Stimulated activated CD4-positive, alpha-beta T cell treated with anti-CD3 and anti-CD28 coated beads, TNF-alpha, amount 100 ng/mL, for 48 hours (primary cell): ENCODE measurements at places on chromosomes 6 and 20.

DNA sequence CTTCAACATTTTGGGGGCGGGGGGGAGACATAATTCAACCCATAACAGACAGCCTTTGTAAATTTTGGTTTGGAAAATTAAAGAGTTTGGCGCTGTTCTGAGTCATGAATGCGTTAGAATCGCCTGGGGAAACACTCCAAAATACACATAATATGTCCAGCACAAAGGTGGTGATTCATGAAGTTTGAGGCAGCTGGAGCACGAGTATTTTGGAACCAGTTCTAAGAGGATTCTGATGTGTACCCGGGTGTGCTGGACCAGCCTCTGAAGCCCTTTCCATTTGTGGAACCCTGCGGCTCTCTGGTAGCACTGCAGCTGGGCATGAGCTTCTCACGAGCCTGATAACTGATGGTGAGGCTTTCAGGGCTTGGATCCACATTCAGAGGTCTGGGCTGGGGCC, 4.7 kb downstream of the GMPR start:
- no peak for DNase-seq

DNA sequence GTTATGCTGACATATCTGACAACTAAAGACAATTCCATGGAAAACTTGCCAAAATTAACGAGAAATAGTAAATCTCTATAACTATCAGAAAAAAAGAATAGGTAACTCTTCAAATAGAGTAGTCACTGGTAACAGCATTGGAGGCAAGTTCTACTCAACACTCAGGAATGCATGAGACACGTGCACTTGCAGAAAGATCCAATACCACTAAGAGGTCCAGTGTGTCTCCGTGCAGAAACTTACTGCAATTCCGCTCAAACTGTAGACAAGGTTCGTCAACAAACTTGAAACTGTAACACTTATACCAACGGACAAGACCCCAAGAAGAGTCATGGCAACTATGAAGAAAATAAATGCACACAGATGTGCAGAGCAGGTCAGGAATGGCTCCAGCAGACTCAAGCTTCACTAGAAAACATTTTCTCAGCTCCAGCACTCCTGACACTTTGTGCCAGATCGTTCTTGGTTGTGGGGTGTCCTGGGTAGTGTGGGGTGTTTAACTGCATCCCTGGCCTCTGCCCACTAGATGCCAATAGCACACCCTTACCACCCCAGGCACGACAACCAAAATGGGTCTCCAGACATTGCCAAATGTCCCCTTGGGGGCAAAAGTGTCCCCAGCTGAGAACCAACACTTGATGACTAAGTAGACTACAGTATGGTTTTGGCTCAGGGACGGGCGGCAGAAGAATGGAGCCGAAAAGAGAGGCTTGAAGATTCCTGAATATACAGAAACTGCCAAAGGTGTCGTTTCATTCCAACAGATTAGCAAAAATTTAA, 134.8 kb downstream of the DTNBP1 start:
- no peak for DNase-seq

DNA sequence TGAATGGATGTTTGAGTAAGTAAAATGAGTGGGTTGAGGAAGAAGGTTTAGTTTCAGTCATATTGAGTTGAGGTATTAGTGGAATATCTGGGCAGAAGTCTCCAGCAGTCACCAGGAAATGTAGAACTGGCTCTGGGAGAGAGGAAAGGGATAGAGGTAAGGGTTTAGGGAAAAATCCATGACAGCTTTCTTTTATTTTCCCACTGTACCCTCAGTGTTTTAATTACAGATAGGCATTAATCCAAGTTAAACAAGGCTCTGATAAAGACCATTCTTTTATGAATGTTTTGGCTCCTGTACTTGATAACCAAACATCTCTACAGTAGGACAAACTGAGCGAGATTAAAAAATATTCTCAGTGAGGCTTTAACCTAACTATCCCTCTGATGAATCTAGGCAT, 318.4 kb upstream of the SYNCRIP start:
- no peak for DNase-seq

DNA sequence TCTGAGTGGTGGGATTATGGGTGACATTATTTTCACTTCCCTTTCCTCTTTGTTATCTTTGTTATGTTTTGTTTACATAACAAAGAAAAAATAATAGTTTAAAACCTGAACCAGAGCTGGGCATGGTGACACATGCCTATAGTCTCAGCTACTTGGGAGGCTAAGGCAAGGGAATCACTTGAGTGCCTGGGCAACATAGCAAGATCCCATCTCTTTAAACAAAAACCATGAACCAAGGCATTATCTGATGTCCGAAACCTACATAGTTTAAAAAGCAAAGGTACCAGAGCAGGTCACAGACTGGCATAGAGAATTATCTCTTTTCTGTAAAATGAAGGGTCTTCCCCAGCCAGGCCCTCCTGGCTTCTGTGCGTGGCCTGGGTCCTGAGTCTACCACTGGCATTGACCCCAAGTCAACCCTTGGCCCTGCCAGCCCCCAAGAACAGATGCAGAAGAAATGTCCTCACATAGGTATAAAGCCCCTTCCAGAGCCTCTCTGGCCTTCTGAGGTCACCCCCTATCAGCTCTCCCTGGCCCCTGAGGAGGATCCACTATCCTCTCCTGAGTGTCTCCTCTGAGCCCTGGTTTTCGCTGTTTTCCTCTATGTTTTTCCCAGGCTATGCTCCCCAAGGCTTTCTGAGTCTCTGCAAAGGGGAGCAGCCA, 81.3 kb downstream of the TRERF1 start:
- no peak for DNase-seq

DNA sequence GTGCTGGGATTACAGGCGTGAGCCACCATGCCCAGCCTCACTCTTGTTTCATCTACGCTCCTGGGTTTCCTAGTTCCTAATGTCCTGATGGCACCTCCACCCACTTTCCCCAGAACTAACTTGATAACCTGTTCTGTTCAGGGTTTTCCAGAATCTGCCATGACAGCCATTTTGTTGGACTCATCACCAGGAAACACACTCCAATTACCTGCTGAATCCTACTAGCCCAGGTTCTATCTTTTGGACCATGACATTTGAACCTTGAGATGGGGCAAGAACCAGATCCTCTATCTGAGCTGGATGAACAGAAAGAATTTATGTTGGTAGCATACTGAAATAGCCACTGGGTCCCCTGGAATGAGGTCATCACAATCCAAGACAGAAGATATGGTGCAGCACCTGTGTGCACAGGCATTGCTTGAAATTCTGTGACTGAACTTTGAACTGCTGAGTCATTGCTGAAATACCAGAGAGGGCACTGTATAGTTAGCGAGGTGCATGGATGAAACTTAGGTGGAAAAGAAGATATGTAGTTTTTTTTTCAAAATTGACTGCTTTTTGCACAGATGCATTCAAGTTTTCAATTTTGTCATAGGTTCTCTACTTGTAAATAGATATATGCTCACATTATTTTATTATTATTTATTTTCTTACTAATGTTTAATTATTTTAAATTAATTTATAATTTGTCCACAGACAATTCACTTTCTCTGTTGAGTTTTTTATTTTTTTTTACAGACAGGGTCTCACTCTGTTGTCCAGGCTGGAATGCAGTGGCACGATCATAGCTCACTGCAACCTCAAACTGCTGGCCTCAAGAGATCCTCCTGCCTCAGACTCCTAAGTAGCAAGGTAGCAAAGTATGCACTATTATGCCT, 42.8 kb upstream of the TASP1 start:
- no peak for DNase-seq

- no peak for DNase-seq
Measured at GRCh38 chr6:152221806-152222628, 414.5 kb downstream of the ESR1 start.

DNA sequence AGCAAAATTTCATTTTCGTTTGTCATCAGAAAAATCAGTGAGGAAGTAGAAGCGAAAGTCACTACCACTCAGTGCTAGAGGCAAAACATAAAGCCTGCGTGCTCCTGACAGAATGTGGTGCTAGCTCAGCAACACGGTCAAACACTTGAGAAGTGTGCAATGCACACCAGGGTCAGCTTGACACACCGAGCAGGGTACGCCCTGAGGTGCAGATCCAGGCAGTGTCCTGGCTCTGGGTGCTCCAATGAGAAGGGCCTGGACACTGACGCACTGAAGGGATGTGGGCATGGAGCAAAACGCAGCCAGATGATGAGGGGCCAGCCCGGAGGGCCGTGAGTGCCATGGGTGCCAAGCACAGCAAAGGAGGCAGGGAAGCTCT, 5.9 kb downstream of the RNASET2 start:
- DNase-seq: no peak
